ENCODE measurements at places on chromosomes 1 and 21. TPM values are rescaled to one million over a fixed set of nuclear protein-coding genes. Genes with fewer than 3 reads are reported as not detected.

GRCh38 chr1:211129776-211130175 lies 4.2 kb downstream of the KCNH1 start:
- DNase-seq, result no peak

Gene KCNE2
- total RNA-seq, result 1.1 TPM

DNA sequence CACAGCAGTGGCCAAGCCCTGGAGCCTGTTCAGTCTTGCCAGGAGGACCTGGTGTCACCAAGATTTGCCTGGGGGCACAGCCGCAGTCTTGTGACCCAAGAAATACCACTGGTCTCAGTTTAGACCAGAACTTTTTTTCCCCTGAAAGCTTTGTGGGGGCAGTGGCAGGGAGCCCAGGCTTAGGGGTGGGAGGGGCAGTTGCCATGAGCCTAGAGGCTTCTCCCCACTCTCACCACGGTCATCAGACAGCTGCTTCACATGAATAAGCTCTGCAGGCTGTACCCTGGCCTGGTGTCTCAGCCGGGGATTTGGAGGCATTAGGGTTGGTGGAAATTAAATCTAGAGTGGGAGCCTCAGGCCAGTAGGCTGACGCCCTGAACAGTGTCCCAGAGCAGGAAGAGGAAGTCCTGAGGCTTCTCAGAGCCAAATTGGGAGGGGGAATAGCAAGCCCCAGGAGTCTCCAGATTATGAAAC lies 73.7 kb downstream of the SLC16A1 start:
- no peak for DNase-seq

DNA sequence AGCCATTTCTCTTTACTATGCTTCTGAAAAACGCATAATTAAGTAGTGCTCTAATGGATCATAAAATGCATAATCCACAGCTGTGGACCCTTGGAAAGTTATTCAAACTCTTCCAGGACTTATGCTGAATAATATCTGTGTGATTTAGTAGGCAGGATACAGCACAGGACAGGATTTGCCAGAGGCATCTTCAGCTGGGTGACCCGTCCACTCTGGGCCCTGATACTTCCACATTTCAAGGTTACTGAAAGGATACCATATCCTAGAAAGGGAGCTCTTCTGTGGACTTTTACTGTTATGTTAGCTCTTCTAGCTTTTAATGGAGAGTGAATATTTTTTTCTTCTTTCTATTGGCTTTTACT lies 49.6 kb downstream of the MAP10 start:
- DNase-seq, result no peak

GRCh38 chr1:89821322-89822108 lies 683 bp downstream of the LRRC8D start:
- DNase-seq, result peak; percentile 76

Gene OR2L13
- not detected for total RNA-seq

GRCh38 chr1:175881246-175881976 lies 138.0 kb upstream of the TNR start:
- no peak for DNase-seq
